ENCODE measurements at places on chromosomes 4 and X.
A peak's percentile ranks its signal among the peaks of the same experiment; 100 is the strongest.

DNA sequence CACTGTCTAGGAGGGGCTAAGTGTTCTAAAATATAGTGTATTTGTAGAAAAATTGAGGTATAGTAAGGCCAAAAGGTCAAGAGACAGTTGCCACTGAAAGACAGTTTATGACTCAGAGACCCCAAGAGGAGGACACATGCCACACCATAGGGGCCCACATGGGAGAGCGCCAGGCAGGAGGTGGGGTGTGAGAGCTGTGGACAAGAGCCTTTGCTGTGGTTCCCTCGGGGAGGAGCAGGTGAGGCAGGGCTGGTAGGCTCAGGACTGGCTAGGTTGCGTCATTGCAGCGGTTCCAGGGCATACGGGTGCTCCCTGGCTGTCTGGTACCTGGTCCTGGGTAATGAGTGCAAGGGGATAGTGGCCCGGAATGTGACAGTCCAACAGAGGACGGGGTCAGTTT is 37.6 kb downstream of the CCNQ start:
- no peak for DNase-seq

DNA sequence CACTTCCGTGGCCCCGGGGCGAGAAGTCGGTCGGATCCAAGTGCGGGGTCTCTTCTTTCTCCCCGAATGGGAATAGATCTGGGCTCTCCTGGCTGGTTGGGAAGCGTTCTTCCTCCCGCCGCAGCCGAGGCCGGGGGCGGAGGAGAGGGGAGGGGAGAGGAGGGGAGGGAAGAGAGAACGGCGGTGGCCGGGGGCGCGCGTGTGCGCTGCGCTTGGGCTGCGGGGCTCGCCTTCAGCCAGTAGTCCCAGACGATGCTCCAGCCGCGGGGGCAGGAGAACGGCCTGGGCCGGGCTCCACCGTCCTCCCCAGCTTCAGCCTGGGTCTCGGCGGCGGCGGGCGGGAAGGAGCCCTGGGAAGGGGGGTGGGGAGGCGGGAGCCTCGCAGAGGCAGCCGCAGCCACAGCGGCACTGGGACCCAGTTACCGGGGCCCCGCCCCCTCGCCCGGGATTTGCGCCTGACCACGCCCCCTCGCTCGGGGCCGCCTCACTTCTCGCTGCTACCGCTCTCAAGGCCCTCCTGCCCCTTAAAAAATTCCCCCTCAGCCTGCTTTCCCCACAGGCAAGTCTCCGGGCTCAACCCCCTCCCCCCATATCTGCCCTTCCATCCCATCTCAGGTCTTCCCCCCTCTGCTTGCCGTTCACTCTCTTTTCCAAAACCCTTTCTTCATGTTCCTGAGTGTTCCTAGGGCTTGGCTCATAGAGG is at the start of gene FGD1:
TSS of gene FGD1 (minus strand) at position 421 of the 703 bp plus-strand sequence. CDS start 802 bp downstream, outside the sequence.
- peak; percentile 58 for DNase-seq

GRCh38 chrX:86133761-86134160 is 14.5 kb upstream of the DACH2 start:
- DNase-seq: no peak

- no peak for DNase-seq
These were observed 49.8 kb downstream of the PTTG2 start for GRCh38 chr4:38009949-38010348.

- no peak for DNase-seq
These were observed 32.8 kb upstream of the PPARGC1A start for GRCh38 chr4:23922541-23923111.

DNA sequence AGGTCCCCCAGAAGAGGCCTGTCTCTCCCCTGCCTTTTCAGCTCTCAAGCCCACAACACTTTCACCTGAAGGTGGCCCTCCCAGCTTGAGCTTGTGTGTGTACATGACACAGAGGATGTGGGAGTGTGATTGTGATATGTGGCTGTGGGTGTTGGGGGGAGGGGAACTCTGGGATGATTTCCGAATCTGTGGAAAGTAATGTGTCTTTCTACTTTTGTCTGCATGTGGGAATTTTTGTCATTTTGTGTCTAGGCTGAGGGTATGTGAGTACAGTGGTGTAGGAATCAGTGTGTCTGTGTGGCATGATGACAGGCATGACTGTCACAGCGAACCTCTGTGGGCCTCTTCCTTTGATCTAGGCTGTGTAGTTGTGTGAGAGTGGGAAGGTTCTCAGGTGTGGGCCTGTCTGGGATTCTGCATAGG is 6.4 kb downstream of the SYP start:
- no peak for DNase-seq

Measured in K562 (cell line).